ENCODE measurements at places on chromosomes 4 and X. TPM values are rescaled to one million over a fixed set of nuclear protein-coding genes. Genes with fewer than 3 reads are reported as not detected.

GRCh38 chr4:103497692-103498091 lies 222.1 kb downstream of the TACR3 start:
- DNase-seq = no peak

- no peak for DNase-seq
These were observed 22.8 kb upstream of the AP1S2 start for GRCh38 chrX:15877380-15877779.

GRCh38 chr4:176924238-176924637 lies 131.5 kb upstream of the VEGFC start:
- DNase-seq = no peak

DNA sequence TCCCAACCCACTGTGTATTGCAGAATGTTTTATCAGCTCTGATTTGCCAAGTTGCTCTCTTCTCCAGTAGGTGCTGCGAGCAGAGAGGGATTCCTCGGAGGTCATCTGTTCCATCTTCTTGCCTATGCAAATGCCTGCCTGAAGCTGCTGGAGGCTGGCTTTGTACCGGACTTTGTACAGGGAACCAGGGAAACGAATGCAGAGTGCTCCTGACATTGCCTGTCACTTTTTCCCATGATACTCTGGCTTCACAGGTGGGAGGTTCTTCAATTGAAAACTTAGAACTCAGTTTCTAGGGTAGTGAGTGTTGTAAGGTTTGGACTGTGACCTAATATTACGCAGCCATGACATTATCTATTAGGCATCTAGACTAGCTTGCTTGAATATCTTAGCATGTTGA lies 24.9 kb downstream of the AR start:
- DNase-seq = no peak

GRCh38 chr4:24117975-24118374 lies 228.1 kb upstream of the PPARGC1A start:
- DNase-seq = no peak

DNA sequence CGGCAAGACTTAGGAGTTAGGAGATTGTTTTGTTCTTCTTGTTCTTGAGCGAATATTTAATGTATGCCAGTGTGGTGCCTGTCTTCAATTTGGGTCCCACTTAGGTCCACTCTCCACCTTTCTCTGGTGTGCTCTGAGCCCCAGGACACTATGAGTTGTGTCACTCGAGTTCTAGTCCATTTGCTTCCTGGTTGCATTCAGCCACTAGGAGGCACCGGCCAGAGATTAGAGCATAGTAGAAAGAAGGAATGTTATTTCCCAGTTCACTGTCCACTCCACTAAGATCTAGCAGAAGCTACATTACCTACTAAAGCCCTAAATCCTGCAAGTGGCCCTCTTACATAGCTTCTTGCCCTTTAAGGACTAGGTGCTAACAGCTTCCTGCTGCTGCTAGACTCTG lies 326.9 kb downstream of the NAF1 start:
- no peak for DNase-seq

DNA sequence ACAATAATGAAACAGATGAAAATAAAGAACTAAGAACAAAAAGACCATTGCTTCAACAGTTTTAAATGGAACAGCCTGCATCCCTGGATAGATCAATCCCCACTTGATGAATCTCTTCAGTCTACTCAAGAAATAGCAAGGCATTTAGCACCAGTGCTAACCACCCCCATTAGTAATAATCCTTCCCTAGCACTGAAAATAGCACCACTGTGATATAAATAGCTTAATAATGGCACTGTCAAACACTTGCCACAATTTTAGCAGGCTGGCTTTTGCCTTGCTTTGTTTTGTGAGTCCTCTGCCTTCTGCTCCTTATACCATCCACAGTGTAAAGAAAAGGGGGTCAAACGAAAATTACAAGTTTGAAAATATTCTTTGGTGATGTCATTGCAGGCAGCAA lies 17.4 kb downstream of the DCX start:
- DNase-seq = no peak

DNA sequence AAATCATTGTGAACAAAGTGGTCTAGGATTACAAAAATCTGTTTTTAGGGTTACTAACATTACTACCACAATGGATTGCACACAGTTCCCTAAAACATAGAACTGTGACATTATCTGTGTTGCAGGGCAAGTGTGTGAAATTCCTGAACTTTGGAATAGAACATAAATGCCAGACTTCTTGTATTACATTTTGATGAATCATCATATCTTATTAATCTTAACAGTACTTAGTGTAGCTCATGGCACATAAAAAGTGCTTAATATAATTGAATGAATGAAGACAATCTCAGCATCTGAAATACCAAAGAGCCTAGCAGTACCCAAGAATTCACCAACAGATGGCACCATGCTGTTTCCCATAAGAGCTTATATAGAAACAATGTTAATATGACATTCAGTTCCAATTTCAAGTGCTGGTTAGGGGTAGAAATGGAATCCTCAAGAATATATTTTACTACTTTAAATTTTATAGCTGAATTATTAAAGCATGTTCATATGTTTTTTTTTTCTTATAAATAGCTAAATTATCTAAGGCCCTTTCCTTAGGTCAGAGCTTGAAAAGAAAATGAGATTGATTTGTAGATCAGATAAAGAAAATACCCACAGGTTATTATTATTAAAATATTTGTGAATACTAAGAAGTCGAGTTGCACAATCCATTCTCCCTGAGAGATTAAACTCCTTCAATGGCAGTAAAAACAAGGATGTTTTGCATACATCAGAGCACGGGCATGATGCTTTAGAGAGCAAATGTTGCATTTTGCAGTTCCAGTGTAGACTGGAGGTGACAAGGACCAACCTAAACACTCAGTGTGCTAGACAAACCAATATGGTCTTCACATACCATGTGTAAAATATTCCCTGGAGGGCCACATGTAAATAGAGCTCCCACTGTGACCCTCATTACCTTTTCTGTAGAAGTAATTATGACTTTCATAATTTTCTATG lies 25.7 kb upstream of the SHISA3 start:
- no peak for DNase-seq

- DNase-seq = peak; percentile 93
These were observed 24.8 kb upstream of the TMSB4X start for GRCh38 chrX:12949927-12950656.

DNA sequence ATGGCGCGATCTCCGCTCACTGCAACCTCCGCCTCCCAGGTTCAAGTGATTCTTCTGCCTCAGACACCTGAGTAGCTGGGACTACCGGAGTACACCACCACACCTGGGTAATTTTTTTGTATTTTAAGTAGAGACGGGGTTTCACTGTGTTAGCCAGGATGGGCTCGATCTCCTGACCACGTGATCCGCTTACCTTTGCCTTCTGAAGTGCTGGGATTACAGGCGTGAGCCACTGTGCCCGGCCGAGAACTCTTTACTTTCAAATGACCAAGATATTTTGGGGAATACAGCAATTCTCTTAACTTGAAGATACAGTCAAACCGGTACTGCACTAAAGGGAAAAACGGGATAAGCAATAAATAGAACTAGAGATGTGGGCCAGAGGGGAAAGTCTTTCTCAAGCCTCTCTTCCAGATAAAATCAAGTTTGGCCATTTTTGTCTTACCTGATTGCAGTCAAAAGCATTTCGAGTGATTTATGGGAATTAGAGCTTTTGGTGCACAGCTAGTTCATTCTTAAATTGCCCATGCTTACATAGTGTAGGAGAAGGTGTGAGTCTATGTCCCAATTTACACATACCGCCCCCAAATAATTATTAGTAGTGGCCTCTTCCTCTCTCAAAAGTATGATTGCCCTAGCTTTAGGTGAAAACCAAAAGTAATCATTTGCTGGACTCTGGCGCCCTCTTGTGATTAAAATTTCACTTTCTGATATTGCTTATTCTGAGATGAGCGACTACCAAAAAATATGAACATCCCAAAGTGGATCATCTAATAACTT lies 53.2 kb upstream of the ABCG2 start:
- no peak for DNase-seq

- DNase-seq = no peak
These were observed 640.7 kb upstream of the AGA start for GRCh38 chr4:178082906-178083305.

- no peak for DNase-seq
These were observed 11.9 kb downstream of the SH3D19 start for GRCh38 chr4:151313306-151314009.

DNA sequence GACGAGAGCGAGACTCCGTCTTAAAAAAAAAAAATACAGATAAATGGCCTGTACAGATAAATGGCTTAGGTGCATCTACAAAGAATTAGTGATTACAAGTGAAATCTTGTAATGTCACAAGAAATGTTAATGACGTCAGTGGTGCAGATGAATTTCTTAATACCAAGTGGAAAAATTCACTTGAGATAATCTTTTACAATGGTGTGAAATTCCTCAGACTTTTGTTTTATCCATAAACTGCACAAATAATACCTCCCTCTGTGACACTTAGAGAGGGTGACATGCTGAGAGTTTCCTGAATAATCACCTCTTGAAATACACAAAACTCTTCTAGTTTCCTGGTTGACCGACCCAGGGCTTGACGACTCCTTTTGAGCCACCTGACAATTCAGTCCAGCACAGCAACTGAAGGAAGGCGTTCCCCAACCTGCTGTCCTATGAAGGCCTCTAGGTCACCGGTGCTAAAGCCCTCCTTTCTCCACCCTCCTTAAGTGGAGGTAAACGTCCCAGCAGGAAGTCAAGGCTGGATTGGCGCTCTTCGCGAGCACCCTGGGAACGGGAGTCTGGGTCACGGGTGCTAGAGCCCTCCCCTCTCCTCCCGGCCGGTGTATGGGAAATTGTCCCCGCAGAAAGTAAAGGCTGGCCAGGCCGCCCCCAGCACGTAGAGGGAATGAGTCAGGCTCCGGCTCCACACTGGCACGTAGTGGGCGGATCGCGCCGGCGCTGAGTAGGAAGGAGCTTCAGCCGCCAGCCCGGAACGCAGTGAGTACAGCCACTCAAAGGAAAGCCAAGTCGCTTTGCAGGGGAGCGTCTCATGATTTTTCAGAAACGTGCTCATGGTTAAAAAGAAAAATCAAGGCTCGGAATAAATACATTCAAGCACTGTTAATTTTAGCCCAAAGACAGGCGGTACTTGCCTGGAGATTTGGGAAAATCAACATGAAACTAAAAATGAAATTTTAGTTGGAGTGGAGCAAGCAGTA lies at the start of gene TMEM144:
Gene TMEM144 (plus strand): TSS at position 662 of the 983 bp plus-strand sequence. CDS start 2,182 bp downstream, outside the sequence.
- DNase-seq = peak; percentile 92

DNA sequence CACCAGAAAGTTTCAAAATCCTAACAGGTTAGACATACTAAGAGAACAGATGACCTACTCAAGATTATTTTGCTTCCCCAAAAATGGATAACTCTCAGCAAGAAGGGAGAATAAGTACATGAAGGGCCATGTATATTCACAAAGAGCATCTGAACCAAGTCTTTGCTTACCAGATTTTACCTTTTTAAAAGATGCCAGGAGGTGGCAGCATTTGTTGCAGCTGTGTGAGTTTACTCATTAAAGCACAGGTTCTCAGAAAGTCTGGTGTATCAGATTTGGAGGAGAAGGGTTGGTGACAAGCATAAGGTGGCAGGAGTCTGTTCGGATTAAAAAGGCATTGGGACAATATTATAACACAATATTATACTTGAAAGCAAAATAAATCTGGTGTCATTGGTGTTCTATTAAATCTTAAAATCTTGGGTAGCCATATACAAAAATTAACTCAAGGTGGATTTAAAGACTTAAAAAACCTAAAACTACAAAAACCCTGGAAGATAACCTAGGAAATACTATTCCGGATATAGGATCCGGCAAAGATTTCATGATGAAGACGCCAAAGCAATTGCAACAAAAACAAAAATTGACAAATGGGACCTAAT lies 51.3 kb upstream of the NFKB1 start:
- DNase-seq = no peak

DNA sequence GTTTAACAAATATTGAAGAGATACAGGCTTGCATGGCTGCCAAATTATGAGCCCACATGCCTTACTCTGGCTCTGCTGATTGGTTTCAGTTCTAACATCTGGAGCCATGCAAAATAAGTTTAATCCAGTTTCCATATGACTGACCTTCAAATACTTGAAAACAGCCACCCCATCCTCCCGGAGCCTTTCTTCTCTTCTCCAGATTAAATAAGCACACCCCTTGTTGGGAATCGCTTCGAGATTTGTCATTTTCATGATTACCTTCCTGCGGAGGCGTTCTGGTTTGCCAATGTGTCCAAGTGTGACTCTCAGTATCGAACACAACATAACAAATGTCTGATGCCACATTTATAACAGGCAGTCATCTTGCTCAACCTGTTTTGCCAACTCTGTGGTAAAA lies 101.6 kb upstream of the JADE1 start:
- no peak for DNase-seq

GRCh38 chr4:82429728-82430192 lies 502 bp downstream of the HNRNPDL start:
- peak; percentile 12 for DNase-seq

DNA sequence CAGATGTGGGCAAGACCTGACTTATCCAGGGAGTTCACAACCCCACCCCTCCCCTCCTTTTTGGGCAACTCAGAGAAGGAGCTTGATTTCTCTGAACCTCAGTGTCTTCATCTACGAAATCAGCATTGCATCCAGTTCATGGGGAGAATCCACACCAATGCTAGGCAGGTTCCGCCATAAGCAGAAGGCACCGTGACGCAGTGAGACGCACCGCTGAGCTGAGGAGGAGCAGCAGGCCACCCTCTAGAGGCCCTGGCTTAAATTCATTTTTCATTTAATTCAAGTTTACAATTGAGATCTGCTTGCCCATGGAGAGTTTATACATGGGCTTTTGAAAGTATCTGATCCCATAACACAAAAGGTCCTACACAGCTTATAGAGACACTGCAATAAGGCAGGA lies 55.7 kb downstream of the CPZ start:
- no peak for DNase-seq

- no peak for DNase-seq
These were observed 38.6 kb upstream of the NEIL3 start for GRCh38 chr4:177271091-177271490.

- DNase-seq = peak; percentile 25
These were observed 1.5 kb downstream of the SASH3 start for GRCh38 chrX:129781134-129781672.

DNA sequence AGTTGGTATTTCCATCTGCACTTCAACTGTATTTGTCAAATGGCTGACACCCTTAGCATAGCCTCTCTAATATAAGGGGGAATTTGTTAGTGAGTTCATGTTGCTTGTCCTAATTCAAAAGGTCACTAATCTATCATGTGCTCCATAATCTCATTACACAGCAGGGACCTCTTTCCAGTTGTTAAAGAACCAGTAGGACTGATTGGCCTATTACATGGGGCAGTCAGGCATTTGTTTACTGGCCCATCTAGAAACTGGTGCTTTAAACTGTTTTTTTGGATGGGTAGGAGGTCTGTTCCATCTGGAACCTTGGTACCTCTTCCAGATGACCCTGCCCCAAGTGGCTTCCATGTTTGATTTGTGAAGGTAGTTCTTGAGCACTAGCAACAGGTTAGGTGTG lies 11.4 kb downstream of the ANK2 start:
- no peak for DNase-seq

The SPANXC gene
- total RNA-seq = not detected

The LANCL3 gene
- 1.7 TPM for total RNA-seq

The GNRHR gene
- not detected for total RNA-seq

The MTNR1A gene
- not detected for total RNA-seq

The CDKL5 gene
- total RNA-seq = 18.6 TPM

The DMRTC1 gene
- total RNA-seq = not detected

The AFF2 gene
- total RNA-seq = 2.3 TPM

The MAB21L2 gene
- not detected for total RNA-seq

The UNC5C gene
- 13.3 TPM for total RNA-seq

All from ascending aorta (tissue), 2 donors.